CD4-positive, alpha-beta T cell treated with Interleukin-1 beta for 1 hour (primary cell): ENCODE measurements at places on chromosomes 3 and 15.
A peak's percentile ranks its signal among the peaks of the same experiment; 100 is the strongest.

GRCh38 chr3:97810779-97811390, 10.9 kb upstream of the CRYBG3 start:
- no peak for DNase-seq

- DNase-seq, result no peak
Observed at GRCh38 chr15:57198654-57199291, 177.5 kb upstream of the CGNL1 start.

- no peak for DNase-seq
Observed at GRCh38 chr15:24761704-24762302, 86.2 kb downstream of the NPAP1 start.

DNA sequence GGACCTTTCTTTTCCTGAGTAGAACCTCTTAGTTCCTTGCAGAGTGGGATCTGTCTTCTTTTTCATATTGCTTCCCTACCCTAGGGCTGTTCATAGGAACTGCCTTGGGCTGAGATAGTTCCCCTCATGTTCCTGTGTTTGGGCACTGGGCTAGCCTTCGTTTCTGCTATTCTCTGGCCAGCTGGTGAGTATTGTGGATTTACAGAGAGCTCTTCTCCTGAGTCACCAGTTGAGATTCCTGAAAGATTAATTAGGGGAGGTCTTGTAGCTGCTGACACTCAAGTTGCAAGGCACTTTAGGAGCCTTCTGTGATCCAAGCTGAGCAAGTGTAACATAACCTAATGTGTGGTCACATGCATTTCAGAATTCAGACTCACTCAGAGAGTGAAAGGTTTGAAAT, 30.7 kb downstream of the CHD2 start:
- no peak for DNase-seq

DNA sequence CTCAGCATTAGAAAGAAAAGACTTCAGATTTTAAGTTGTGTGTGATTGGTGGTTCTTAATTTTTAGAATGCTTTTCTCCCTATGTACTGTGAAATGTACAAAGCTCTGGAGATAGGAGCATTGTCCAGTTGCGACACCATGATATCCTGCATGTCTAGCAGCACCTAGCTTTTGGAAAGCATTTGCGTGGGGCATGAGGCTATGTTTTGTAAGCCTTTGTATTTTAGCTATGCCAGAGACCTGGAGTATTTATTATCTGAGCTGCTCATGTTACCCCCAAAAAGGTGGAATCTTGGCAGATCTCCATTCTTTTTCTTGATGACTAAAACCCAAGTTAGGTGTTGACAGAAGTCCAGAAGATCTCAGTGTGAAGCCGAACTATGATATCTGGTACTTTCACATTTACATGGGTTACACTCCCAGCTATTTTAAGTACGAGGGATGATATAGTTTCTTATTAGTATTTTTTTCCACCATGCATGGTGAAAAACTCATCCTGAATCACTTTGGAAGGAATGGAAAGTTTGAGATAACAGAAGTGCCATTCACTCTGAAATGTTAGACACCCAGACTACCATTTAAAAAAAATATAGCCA, 126.7 kb upstream of the SAMMSON start:
- DNase-seq, result no peak

DNA sequence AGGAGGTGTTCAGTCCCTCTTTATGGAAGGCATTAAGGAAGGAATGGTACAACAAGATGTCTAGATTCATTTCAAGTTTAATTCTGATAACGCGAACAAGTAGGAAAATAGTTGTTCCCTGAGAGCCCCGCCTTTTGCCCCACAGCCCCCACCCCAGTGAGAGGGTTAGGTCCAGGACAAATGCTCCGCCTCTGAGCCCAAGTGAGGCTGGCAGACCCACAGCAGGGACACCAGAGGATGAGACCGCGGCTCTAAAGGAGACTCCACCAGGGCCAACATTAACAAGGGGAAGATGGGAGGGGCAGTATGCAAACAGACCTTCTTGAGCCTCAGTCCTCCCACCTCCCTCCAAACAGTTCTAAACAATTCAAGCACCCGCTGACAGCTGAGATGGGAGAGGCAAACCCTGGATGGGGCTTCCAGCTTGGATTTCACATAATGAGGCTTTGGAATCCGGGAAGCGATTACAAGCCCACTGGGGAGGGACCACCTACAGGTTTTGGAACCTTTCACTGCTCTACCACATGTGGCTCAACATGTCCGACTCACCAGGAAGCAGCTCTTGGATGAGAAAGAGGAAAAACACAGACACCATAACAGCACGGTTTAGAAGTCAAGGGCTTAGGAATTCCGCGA, 42.9 kb upstream of the IREB2 start:
- no peak for DNase-seq

- DNase-seq, result no peak
Observed at GRCh38 chr15:93131485-93132095, 42.6 kb upstream of the RGMA start.

GRCh38 chr3:81470524-81471278, 290.7 kb downstream of the GBE1 start:
- no peak for DNase-seq

DNA sequence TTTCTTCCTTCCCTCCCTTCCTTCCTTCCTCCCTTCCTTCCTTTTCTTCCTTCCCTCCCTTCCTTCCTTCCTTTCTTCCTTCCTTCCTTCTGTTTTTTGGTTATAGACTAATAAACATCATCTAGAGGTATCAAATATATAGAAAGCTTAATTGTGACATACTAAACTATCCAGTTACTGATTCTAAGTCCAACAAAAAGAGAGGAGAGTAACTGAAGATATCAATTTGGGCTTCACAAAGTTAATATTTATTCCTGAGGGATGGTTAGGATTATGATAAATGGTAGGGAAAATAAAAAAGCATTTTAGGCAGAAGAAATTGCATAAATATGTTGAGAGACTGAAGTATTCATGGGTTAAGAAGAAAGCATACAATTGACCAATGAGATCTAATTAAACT, 7.8 kb upstream of the CLDN16 start:
- no peak for DNase-seq

- no peak for DNase-seq
Observed at GRCh38 chr3:190556351-190556750, 42.5 kb downstream of the IL1RAP start.

- no peak for DNase-seq
Observed at GRCh38 chr3:105228696-105229095, 138.0 kb upstream of the ALCAM start.

DNA sequence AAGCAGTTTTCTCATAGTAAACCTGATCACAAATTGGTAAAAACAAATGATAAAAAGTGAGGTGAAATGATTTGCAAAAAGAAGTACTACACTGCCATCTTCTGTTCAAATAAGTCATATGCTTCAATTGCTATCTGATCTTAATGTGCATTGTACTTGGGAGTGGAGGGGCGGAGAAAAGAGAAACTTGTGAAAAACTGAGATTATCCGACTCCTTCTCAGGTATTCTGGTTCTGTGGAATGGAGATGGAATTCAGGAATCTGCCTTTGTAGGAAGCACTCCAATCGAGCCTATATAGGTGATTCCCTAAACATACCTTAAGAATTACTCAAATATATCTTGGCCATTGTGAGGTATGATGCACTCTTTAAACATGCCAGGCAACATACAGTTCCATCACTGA, 180.6 kb downstream of the CHL1 start:
- no peak for DNase-seq

GRCh38 chr3:10248984-10249748, 907 bp downstream of the TATDN2 start:
- peak; percentile 60 for DNase-seq

DNA sequence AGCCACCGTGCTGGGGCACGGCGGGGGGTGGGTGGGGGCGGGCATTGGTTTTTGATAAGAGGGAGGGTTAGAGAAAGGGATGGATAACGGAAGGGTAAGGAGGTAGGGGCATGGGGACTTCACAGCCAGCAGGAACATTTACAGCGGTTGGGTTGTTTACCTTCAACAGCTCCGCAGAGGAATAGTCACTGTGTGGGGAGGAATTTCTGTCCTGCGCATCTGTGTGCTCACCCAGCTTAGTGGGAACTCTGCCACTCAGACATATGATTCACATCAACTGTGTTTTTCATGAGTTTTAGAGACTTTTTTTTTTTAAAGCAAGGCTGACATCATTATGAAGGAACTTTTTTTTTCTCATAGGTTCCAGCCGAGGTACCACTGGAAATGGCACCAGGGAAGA, 19.6 kb downstream of the CHRD start:
- no peak for DNase-seq

- no peak for DNase-seq
Observed at GRCh38 chr15:51382787-51383186, 41.3 kb downstream of the GLDN start.

DNA sequence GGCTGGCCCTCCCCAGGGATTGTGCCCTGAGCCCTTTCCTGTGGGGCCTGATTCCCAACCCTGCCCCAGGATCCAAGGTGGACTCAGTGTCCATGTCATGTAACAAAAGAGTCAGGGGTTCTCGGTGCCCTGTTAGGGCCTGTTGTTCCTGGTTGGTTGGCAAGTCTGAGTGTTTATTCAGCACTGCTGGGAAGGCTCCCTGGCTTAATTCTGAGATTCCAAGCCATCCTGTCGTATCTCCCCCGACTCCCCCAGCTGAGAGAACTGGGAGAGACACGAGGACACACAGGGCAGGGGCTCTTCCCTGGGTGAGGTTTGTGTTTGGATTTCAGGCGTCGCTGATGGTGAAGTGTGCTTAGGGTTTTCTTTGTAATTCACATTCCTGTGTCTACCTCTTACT, 78.3 kb downstream of the EEFSEC start:
- no peak for DNase-seq

- no peak for DNase-seq
Observed at GRCh38 chr15:30068326-30068725, 14.4 kb upstream of the GOLGA8J start.

- no peak for DNase-seq
Observed at GRCh38 chr15:77768521-77769078, 135.9 kb upstream of the LINGO1 start.

DNA sequence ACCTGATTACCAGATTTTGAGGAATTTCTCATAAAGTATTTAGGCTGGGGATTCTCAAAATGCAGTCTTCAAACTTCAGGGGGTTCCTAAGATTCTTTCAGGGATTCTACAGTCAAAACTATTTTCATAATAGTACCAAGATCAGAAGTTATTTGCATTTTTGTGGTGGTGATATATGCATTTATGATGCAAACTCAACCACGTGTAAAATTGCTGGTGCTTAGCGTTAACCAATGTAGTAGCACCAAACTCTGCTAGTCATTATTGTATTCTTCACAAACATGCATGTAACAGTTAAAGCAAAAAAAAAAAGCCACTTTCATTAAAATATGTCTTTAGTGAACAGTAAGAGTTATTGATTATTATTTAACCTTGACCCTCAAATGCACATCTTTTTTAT, 274.9 kb upstream of the DNAJC19 start:
- no peak for DNase-seq

GRCh38 chr15:63495343-63495742, 9.1 kb upstream of the USP3 start:
- DNase-seq, result no peak

DNA sequence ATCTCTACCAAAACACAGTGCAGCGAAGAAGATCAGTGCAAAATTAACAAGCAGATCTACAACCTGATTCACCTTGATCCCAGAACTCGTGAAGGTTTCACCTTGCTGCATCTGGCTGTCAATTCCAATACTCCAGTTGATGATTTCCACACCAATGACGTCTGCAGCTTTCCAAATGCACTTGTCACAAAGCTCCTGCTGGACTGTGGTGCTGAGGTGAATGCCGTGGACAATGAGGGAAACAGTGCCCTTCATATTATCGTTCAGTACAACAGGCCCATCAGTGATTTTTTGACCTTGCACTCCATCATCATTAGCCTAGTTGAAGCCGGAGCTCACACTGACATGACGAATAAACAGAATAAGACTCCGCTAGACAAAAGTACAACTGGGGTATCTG, 13.2 kb downstream of the FEM1B start:
- no peak for DNase-seq

GRCh38 chr15:51759557-51760070, 8.2 kb downstream of the TMOD2 start:
- DNase-seq, result no peak

DNA sequence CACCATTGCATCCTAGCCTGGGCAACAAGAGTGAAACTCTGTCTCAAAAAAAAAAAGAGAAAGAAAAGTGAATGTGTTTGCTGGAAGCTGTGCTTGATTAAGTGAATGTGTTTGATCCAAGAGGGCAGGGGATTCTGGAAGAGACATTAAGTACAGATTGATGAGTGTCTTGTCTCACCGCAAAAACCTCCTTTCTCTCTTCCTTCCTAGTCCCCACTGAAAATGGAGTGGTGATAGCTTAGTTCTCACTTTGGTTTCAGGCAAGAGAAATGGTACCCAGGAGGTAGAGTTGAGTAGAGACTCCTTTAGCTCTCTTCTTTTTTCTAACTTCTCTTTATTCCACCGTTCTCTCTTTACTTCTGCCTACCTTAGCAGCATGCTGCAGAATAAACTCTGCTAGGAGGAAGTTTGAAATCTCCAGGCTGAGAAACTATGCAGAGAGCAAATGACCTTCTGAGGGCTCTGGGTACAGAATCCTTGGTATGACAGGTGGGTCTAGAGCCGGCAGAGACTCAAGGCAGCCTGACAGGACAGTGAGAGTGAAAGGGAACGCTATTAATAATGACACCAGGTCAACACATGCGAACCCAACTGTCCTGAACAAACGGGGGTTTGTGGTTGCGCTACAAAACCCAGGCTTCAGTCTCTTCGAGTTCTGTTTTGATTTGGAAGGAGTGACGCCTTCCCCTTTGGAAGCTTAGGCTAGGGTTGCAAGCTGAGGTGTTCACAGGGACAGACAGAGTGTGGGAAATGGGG, 74.9 kb downstream of the SMAD3 start:
- DNase-seq, result no peak

DNA sequence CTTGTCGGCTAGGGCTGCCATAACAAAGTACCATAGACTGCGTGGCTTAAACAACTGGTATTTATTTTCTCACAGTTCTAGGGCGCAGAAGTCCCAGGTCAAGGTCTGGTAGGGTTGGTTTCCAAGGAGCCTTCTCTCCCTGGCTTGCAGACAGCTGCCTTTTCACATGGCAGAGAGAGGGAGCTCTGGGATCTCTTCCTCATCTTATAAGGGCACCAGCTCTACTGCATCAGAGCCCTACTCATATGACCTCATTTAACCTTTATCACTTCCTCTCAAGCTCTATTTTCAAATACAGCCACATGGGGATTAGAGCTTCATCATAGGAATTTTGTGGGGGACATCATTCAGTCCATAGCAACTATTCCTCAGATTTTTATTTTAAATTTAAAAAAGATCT, 17.6 kb upstream of the PAQR9 start:
- no peak for DNase-seq

DNA sequence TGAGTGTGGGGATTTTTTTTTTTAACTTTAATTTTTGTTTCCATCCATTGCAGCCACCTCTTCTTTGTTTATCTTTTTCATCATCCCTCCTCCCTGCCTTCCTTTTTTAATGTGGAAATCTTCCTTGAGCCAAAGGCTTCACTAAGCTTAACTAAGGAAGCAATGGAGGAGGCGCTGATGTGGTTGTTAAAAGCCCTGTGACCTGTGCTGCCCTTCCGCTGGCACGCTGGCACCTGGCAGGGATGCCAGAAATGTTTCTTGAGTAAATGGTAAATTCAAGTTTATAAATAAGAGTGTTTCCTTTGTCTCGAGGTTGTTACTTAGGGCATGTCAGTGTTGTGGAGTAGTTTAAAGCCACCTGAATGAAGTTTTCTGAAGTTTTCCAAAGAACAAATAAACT, 69.4 kb downstream of the CRTC3 start:
- DNase-seq, result no peak
